HuH-7.5 (cell line): ENCODE measurements at places on chromosomes 12 and 14.

- DNase-seq = no peak
These were observed 524 bp downstream of the KMT5A start for GRCh38 chr12:123384318-123384993.

GRCh38 chr14:52175982-52176502 is 91.5 kb upstream of the PTGDR start:
- no peak for DNase-seq

GRCh38 chr12:99131751-99132199 is 486.7 kb downstream of the APAF1 start:
- DNase-seq = no peak

DNA sequence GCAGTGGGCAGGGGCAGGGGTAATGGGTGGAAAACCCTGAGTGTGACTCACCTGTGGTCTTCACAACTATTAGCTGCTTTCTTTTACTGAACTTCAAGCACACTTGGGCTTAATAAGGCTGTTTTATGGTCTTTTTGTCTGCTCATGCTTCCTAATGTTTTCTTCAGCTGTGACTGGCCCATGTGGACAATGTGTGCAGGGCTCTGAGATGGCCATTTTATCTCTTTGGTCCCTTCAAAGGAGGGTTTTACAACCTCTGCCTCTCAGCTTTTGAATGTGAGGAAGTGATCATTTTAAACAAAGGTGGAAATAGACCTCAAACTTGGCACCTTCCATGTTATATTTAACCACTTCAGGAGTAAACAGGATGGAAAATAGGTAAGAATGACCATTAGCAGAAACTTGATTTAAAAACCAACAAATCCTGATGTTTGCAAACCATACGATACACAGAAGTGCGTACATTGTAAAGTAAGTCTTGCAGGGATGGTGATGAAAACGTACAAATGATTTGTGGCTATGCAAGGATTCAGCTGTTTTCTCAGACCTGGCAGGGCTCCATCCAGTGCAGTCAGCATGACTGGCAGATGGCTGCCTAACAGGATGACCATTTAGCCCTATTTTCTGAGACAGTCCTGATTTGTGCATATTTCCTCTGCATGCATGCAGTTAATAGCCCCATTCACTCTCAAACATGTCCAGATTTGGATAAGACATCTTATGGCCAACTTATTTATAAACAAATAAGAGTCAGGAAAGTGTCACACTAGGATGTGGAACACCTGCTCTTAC is 103.2 kb downstream of the SLC38A4 start:
- DNase-seq = no peak

GRCh38 chr12:112674539-112674938 is 117.0 kb upstream of the RPH3A start:
- DNase-seq = no peak

GRCh38 chr14:91419044-91419397 is 1.4 kb upstream of the CCDC88C start:
- DNase-seq = no peak
